ENCODE measurements at places on chromosomes 5 and 9.

GRCh38 chr5:1002836-1003235 is 5.8 kb upstream of the NKD2 start:
- no peak for DNase-seq

DNA sequence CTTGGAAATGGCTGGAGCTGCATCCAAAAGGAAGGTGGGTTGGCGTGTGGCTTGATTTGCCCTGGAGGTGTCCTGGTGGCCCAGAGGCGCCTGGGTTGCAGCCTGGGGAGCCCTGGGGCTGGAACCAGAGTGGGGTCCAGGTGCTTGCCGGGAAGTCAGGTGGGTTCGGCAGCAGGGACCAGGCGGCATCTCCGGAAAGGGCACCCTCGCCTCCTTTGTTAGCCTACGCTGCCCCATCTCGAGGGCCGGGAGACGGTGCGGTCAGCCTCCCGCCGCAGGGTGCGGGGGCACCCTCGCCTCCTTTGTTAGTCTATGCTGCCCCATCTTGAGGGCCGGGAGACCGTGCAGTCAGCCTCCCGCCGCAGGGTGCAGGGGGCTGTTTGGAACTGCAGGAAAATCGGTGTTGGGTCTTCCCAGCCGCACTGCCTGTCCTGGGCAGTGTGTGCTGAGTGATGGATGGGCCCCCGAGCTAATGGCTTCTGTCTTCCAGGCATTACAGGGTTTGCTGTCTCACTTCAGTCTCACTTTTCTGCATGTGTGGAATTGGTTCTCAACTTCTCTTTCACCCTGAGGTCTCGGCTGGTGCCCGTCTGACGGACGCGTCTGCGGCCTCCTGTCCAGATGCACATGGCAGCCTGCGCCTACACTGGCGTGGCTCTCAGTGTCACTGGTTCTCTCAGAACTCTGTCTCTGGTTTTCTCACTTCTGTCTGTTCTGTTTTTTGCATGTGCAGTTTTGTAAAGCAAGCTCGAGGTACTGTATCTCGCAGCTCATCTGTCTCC is 139.0 kb downstream of the CACNA1B start:
- no peak for DNase-seq

- no peak for DNase-seq
These were observed 38.8 kb upstream of the CCDC112 start for GRCh38 chr5:115335301-115335700.

GRCh38 chr9:93131599-93132286 is 2.3 kb downstream of the NINJ1 start:
- DNase-seq = no peak

DNA sequence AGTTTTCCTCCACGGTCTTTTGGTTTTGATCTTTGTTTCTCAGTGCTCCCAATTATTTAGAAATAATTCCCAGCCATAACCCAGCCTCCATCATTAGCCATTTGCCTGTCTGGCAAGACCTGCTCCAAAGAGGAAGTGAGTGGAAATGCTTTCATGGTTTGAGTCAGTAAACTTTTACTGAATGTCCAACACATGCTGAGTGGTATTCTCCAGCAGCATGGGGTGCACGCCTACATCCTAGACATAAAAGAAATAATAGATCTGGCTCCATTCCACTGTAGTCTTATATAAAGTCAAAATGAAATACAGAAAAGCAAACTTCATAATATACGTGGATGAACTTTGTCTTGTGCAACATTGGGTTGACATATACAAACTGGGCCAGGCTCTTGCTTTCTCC is 757.2 kb downstream of the TLE1 start:
- no peak for DNase-seq

- no peak for DNase-seq
These were observed 163.4 kb downstream of the GAS1 start for GRCh38 chr9:86783884-86784283.

DNA sequence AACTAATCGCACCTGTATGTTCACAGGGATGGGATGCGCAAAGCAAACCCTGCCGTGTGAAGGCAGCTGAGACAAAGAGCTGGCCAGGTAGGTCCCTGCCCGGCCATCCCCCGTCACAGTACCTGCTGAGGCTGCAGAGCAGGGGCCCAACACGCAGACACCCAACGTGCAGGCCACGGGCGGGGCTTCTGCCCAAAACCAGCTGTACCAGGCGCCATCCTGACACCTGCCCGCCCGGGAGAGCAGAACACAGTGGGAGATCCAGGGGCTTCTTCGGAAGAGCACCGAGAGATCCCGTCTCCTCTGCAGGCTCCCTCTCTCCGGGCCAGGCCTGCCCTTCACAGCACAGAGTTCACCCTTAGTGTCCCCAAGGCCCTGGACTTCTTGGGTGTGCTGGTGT is 28.4 kb downstream of the ABO start:
- no peak for DNase-seq

DNA sequence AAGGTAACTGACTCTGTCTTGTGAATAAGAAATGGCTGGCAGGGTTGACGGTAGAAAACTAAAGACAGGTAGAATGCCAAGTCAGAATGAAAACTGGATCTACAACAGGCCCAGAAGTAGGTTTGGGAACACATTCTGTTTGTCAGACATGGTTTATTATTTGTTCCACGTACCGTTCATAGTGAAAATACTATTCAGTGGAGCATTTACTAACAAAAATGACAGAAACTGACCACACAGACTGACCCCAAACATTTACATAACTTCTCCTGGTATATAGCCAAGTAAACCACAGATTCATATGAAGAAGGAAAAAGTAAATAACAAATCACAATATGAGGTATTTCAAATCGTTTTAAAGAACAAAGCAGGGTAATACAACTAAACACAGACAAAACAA is 73.7 kb downstream of the SLC38A9 start:
- DNase-seq = no peak

Measured in glutamatergic neuron (in vitro differentiated cells).